CD8-positive, alpha-beta T cell (primary cell): ENCODE measurements at places on chromosomes 12 and 14.
A peak's percentile ranks its signal among the peaks of the same experiment; 100 is the strongest.

DNA sequence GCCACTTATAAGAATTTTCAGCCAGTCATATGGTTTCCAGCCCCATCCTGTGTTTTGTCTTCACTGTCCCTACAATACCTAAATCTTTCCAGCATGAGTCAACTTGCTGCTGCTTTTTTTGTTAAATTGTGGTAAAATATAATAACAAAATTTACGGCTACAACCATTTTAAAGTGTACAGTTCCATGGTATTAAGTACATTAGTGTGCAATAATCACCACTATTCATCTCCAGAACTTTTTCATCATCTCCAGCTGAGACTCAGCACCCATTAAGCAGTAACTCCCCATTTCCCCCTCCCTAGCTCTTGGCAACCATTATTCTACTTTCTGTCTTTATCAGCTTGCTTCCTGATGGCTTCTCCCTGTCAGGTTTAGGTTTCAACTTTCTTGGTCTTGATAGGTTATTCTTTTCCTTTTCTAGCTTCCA, 39.1 kb downstream of the FRS2 start:
- no peak for DNase-seq

DNA sequence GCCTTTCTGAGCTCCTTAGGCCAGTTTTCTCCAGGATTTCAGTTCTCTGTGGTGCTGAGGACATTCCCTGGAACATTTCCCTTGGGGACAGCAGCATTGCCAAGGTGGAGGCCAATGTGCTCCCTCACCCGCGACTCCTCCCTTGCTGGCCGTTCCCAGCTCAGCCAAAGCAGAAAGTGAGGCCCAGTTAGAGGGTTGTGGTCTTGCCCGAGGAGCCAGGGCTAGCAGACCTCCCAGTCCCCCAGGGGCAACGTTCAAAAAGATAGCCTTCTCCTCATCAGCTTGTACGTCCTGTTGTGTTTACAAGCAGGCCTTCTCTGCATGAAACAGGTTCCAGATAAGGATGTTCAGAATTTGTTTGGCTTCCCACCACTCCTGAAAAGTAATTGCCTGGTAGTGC, 78.4 kb downstream of the SSPN start:
- DNase-seq, result no peak

DNA sequence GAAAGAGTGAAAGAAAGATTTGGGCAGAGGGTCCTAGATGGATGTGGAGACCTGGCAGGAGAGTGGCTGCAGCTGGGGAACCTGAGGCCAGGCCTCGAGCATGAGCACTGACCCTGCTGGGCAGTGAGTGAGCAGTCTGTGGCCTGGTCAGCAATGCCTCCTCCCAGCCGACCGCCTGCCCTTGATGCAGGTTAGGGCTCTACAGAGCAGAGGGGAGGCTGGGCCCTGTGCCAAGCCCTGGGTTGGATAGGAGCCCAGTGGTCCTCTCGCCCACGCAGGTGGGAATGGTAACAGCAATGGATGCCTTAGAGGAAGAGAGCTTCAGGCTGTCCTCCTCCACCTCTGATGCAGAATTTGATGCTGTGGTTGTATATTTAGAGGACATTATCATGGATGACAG, 59.8 kb downstream of the RAB35 start:
- no peak for DNase-seq

GRCh38 chr12:119328111-119328510, 6.4 kb upstream of the CCDC60 start:
- no peak for DNase-seq

- DNase-seq, result no peak
Measured at GRCh38 chr12:95700316-95700785, 90.2 kb downstream of the NTN4 start.

DNA sequence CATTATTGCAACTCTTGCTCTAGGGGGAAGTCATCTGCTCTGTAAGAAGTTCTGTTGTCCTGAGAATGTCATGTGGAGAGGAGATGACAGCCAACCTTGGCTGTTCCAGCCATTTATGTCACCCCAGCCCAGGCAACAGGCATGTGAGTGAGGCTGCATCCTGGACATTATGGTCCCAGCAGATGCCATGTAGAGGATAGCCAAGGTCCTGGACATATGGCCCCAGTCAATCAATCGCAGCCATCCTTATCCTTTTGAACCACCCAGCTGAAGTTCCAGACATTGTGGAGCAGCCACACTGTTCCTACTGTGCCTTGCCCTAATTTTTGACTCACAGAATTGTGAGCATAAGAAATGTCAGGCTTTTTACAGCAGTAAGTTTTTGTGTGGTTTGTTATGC, 84.9 kb downstream of the AVPR1A start:
- no peak for DNase-seq

- DNase-seq, result no peak
Measured at GRCh38 chr12:91846466-91847055, 299.1 kb downstream of the BTG1 start.

- DNase-seq, result no peak
Measured at GRCh38 chr14:54501480-54501879, 8.2 kb upstream of the CGRRF1 start.

GRCh38 chr12:67989184-67989920, at the start of gene IFNG-AS1:
Gene IFNG-AS1 (plus strand): TSS chr12:67989447.
- DNase-seq, result no peak

DNA sequence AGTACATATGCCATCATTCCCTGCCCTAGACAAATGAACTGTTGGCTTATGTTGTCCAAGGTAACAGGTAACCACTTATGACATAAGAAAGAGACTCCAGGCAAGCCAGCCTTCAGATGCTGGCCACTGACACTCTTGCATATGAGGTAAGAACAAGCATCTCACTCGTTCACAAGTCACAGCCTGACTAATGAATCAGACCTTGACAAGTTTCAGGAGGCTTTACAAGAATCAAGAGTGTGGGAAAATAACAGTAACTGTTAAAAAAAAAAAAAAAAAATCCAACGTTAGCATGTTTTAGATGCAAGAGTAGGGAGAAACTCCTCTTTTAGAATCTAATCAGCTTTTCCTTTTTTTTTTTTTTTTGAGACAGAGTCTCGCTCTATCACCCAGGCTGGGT, 40.7 kb downstream of the ZFYVE1 start:
- DNase-seq, result no peak

DNA sequence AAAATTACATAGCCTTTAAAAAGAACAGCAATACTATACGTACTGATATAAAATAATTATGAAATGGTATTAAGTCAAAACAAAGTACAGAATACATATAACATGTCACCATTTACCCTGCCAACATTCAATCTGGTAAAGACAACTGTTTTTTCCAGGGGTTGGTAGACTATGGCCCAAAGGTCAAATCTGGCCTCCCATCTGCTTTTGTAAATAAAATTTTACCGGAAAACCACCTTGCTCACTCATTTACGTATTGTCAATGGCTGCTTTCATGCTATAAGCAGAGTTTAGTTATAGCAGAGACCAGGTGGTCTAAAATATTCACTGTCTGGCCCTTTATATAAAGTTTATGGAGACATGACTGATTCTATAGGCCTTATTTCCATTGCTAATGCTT, 14.0 kb downstream of the CEP290 start:
- no peak for DNase-seq

DNA sequence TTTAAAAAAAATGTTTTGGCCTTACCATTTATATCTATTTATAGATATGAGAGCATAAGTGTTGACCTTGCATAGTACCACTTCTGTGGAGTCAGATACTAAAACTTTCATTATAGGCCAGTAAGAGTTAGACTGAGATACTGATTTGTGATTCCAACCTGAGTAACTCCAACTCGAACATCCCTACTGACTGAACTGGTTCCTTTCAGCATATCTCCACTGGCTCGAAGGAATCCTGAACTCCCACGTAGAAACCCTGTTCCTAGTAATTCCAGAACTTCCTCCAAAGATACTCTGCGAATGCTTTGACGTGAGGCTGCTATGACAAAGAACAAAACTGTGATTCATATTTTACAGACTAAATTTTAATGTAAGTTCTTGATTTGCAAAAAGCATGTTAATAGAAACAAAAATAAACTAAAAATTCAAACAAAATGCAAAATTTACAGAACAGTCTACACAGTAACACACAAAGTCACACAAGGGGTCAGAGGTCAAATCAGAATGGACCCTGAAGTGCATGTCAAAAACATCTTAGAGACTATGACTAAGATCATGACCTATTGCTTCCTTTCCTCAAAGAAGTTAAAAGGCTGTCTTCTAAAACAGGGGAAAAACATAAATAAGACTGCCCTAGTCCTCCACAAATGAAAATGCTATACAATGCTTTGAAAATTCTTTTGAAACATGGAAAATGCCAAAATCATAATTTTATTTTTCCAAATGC, 31.5 kb downstream of the HEATR5A start:
- DNase-seq, result no peak

GRCh38 chr12:11958221-11959091, 112.3 kb upstream of the BCL2L14 start:
- DNase-seq, result peak; percentile 33

GRCh38 chr12:39638178-39638577, 18.6 kb upstream of the ABCD2 start:
- no peak for DNase-seq
